ENCODE measurements at places on chromosomes 6 and 20.

DNA sequence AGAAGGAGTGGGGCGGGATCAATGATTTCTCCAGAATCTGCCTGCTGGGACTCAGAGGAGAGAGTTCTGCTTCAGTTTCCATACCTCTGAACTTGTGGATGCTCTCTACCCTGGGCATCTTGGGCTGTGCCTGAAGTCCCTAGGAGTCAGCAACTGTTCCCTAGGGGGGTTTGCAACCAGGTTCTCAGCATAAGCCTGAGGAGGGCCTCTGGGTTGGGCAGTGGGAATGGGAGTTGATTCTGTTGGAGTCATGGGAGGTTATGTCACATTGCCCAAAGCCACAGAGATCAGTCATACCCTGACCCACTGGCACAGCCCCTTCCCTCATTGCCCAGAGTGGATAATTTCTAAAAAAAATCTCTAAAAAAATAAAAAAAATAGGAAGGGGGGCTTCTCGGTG, 47.4 kb downstream of the MOCS1 start:
- no peak for DNase-seq

GRCh38 chr6:67812693-67813092, 822.4 kb upstream of the ADGRB3 start:
- DNase-seq: no peak

DNA sequence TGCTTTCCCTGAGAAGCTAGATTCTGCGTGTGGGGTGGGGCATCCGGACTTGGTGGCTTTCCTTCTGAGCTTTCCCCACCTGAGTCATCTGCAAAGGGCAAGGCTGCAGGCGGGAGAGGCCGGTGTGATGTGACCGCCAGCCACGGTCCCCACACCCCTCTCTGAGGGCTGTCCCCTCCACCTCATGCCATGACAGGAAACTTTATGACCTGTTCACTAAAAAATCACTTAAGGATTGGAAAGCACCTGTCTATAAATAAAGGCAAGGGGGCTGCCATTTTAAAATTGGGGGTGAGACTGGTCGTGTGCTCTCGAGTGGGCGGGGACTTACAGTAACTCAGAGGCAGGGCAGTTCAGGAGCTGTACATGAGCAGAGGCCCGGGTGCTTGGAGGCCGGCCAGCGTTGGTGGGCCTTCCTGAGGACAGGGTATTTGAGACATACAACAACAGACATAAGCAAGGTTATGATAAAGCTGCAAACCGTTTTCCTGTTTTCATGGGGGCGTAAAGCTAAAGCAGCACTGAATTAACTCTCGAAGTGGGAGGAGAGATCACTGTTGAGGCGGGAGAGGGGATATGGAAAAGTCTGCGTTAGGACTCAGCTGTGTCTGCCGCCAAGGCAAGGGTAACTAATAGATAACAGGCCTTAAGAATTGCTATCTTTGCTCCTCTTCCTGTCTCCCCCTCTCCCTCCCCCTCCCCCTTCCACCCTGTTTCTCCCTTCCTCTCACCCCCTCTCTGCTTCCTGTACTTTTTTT, 16.1 kb upstream of the SERPINB1 start:
- DNase-seq: peak; percentile 86

GRCh38 chr6:166815629-166816028, 140.7 kb downstream of the RNASET2 start:
- no peak for DNase-seq

GRCh38 chr6:54260025-54260424, 48.2 kb upstream of the TINAG start:
- DNase-seq: no peak

DNA sequence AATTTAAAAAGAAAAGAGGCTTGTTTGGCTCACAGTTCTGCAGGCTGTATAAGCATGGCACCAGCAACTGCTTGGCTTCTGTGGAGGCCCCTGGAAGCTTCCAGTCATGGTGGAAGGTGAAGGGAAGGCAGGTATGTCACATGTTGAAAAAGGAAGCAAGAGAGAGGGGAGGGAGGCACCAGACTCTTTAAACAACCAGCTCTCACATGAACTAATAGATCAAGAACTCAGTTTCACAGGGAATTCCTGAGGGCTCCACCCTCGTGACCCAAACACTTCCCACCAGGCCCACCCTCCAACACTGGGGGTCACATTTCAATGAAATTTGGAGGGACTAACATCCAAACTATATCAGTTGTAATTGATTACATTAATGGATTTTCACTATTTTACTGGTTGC, 127.9 kb upstream of the MLIP start:
- DNase-seq: no peak

- DNase-seq: peak; percentile 26
Observed at GRCh38 chr20:17431621-17432364, 99.4 kb downstream of the BFSP1 start.

GRCh38 chr6:31728767-31729514, at the start of gene DDAH2:
Gene DDAH2, minus strand, starts transcription at chr6:31729299. Its CDS starts 138 bp downstream, at chr6:31729161.
- DNase-seq: no peak

DNA sequence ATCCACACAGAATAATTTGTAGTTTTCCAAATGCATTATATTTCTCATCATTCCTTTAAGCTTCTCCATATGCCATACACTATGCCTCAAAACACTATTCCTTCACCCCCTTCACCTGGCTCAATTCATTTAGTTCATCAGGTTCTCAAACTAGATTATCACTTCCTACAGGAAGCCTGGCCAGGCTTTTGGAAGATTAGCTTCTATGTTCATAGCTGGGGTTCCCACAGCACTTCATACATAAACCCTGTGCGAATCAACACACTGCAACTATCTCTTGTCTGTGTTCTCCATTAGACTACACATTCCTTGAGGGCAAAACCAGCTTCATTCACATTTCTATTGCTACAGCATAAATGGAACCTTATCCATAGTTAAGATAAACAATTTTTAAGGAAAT, 40.5 kb upstream of the PLN start:
- DNase-seq: no peak
